ENCODE measurements at places on chromosomes 12 and 14.

DNA sequence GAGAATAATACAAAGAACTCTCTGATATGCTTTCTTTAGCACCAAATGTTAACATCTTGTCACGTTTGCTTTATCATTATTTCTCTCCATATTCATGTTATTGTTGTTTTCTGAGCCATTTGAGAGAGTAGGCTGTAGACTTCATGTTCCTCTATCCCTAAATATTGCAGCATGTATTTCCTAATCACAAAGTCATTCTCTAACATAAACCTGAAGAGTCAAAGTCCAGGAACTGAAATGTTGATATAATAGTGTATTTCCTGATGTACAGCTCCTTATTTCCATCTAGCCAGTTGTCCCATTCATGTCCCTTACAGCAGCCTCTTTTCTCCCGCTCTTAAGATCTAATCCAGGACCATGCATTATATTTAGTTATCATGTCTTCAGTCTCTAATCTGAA, 72.8 kb downstream of the SPATS2 start:
- H3K4me3 ChIP-seq, result no peak overlapping the region
- no peaks in the 10 kb centered on the region for H3K27me3 ChIP-seq
- H3K4me1 ChIP-seq, result no peaks in the 10 kb centered on the region
- H3K27ac ChIP-seq, result no peak overlapping the region

DNA sequence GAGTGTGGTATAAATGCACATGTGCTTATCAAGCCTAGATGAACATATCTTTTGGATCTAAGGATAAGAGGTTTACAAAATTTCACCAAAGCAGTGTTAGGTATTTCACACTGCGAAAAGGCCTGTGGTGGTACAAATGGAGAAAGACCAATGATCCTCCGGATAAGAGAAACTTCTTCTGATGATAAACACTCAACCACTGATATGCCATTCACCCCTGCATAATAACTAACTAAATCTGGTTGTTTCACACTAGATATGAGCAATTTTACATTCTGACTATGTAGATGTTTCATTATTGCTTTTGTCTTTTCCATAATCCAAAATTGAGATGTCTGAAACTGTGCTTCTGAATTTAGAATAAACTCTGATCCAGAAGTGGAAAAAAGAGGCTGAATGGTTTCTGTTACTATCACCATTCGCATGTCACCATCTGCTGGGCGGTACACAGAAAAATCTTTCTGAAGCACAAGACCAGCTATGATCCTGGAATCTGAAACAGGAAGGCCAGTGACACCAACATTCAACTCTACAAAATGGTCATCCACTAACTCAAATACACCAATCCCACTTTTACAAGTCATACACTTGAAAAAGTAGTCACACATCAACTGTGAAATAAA, 1.3 kb downstream of the BBS10 start:
- DNase-seq, result no peak
- H3K27me3 ChIP-seq, result no peaks in the 10 kb centered on the region
- peaks cover 14% of the 10 kb centered on the region for H3K4me1 ChIP-seq
- H3K4me3 ChIP-seq, result no peak overlapping the region
- no peaks in the 10 kb centered on the region for H3K36me3 ChIP-seq
- no peak overlapping the region for H3K27ac ChIP-seq

- DNase-seq, result no peak
- no peaks in the 10 kb centered on the region for H3K4me1 ChIP-seq
- H3K36me3 ChIP-seq, result no peaks in the 10 kb centered on the region
- no peak overlapping the region for H3K27ac ChIP-seq
- no peak overlapping the region for H3K4me3 ChIP-seq
Observed at GRCh38 chr14:96997269-96997668, 200.1 kb downstream of the VRK1 start.

GRCh38 chr14:68650404-68650994, 142.4 kb downstream of the ZFP36L1 start:
- H3K27me3 ChIP-seq, result no peaks in the 10 kb centered on the region
- no peaks in the 10 kb centered on the region for H3K36me3 ChIP-seq
- H3K4me1 ChIP-seq, result no peaks in the 10 kb centered on the region
- no peak overlapping the region for H3K4me3 ChIP-seq
- DNase-seq, result no peak

- no peaks in the 10 kb centered on the region for H3K36me3 ChIP-seq
- no peak overlapping the region for H3K4me3 ChIP-seq
- no peak for DNase-seq
- no peak overlapping the region for H3K27ac ChIP-seq
Observed at GRCh38 chr12:59472273-59472672, 123.6 kb upstream of the SLC16A7 start.

- no peak overlapping the region for H3K27ac ChIP-seq
- H3K36me3 ChIP-seq, result no peaks in the 10 kb centered on the region
- no peak overlapping the region for H3K4me3 ChIP-seq
- DNase-seq, result no peak
Observed at GRCh38 chr14:92553438-92553837, 39.9 kb downstream of the RIN3 start.

DNA sequence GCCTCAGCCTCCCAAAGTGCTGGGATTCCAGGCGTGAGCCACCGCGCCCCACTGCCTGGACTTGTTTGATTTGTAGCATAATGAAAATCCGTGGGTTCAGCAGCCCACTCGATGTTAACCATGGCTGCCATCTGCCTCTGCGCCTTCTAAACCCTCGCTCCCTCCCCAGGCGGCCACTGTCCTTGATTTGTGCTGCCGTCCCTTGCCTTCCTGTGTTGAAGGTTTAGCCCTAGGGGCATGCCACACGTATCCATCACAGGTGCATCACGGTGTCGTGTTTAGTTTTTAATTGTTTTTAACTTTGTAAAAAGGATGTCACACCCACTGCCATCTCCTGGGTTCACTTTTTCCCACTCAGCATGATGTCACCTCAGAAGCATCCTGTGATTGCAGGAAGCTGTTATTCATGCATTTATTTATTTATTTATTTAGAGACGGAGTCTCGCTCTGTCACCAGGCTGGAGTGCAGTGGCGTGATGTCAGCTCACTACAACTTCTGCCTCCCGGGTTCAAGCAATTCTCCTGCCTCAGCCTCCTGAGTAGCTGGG, 24.5 kb upstream of the ULK1 start:
- no peaks in the 10 kb centered on the region for H3K36me3 ChIP-seq
- no peaks in the 10 kb centered on the region for H3K27me3 ChIP-seq
- no peak overlapping the region for H3K4me3 ChIP-seq
- no peak for DNase-seq
- H3K27ac ChIP-seq, result no peak overlapping the region

DNA sequence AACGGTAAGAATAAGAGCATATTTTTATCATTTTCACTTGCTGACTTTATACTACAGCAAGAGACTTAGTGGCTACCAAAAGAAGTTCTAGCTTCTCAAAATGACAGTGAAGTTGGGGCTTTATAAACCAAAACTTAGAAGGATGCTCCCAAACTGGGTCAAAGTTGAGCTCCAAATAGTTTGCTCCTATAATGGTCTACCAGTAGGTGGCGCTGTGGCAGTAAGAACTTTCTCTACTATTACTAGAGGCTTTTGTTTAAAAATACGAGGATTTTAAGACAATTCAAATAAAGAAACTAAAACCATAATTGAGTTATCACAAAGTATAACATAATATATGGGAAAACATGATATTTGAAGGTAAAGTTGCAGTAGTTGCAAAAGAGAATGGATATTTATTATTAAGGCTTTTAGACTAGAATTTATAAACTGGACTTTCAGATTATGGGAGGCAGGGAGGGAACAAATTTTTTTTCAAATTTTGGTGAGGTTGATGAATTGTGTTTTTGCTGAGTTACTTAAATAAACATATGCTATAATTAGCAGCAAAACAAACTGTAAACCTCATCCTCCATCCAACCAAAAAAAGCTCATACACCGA, 75.0 kb downstream of the TGFB3 start:
- H3K4me3 ChIP-seq, result no peak overlapping the region
- H3K27me3 ChIP-seq, result no peaks in the 10 kb centered on the region
- no peaks in the 10 kb centered on the region for H3K36me3 ChIP-seq
- H3K27ac ChIP-seq, result no peak overlapping the region

GRCh38 chr12:89951050-89951693, 242.5 kb upstream of the ATP2B1 start:
- H3K27ac ChIP-seq, result peak overlapping the region; percentile 92
- no peak overlapping the region for H3K4me3 ChIP-seq
- peaks cover 14% of the 10 kb centered on the region for H3K4me1 ChIP-seq
- DNase-seq, result peak; percentile 4
- no peaks in the 10 kb centered on the region for H3K27me3 ChIP-seq

DNA sequence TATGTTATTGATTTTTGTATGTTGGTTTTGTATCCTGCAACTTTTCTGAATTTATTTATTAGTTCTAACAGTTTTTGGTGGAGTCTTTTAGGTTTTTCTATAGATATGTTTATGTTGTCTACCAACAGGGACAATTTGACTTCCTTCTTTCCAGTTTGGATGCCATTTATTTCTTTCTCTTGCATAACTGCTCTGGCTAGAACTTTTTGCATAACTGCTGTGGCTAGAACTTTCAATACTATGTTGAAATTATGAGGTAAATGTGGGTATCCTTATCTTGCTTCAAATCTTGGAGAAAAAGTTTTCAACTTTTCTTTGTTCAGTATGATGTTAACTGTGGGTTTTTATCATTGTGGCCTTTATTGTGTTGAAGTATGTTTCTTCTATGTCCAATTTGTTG, 39.9 kb upstream of the PLBD1 start:
- no peaks in the 10 kb centered on the region for H3K4me1 ChIP-seq
- no peak for DNase-seq
- no peaks in the 10 kb centered on the region for H3K36me3 ChIP-seq

- no peak overlapping the region for H3K27ac ChIP-seq
- peaks cover 24% of the 10 kb centered on the region for H3K27me3 ChIP-seq
- DNase-seq, result peak; percentile 22
Observed at GRCh38 chr12:57888409-57889157, 42.1 kb upstream of the CTDSP2 start.

Measured in T-cell (primary cell).